NCI-H524 (cell line): ENCODE measurements at places on chromosomes 7 and 10.

- DNase-seq = no peak
Observed at GRCh38 chr7:134029-134428, 58.3 kb upstream of the FAM20C start.

DNA sequence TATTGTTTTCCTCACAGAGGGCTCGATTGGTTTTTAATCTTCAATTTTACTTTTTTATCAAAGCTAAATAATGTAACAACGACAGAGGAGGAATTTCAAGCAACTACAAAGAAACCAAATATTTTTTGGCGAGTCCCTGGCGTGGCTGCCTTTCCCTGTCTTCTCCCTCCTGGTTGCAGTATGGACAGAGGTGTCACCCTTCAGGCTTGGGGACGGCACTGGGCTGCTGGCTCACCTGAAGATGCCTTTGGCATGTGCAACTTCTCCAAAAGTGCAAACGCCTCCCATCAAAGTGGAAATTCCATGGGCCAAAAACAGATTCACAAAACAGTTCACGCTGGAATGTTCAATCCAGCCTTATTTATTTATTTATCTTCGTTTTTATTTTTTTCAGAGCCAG is 51.9 kb downstream of the DOCK1 start:
- no peak for DNase-seq

GRCh38 chr7:64603271-64603670 is 40.4 kb upstream of the ZNF680 start:
- no peak for DNase-seq

- no peak for DNase-seq
Observed at GRCh38 chr10:44478040-44478439, 93.1 kb upstream of the CXCL12 start.

- no peak for DNase-seq
Observed at GRCh38 chr7:85773116-85773728, 586.4 kb upstream of the SEMA3D start.

DNA sequence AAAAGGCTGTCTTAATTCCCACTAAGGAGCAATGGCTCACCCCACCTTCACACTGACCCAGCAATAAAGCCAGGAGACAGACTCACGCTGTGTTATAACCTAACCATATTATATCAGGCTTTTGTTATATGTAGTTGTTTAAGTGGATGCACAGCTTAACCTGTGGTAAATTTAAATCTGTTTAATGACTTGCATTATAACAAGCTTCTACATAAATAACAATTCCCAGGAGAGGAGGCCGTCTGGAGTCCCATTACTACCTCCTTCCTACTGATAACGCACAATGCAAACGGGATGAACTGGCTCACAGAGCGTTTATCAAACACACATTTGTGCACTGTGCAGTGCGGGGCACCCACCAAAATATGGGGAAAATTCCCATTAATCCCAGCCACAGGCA is 102.1 kb upstream of the MGMT start:
- DNase-seq = peak; percentile 4

DNA sequence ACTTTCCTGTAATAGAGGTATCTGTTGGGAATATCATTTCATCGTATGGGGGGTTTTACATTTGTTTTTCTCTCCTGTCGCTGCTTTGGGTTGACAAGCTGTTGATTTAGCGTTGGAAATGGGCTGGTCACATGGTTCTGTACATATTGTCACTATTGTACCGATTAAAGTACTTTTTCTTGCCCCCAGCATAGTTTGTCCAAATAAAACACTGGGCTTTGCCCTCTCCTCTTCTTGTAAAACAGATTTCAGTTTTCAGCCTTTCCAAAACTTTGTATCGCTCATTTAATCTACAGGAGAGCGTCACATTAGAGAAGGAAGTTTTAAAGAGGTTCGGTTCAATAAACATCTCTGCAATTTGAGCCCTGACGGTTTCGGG is 4.0 kb downstream of the BMI1 start:
- DNase-seq = no peak

DNA sequence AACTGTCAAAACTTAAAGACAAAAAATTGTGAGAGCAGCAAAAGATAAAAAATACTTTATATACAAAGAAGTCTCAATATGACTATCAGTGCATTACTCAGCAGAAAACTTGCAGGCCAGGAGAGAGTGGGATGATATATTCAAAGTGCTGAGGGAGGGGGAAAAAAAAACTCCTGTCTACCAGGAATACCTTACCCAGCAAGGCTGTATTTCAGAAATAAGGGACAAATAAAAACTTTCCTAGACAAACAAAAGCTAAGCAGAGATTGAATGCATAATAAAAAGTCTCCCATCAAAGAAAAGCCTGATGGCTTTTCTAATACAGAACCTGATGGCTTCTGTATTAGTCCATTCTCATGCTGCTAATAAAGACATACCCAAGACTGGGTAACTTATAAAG is 31.1 kb downstream of the ADAM12 start:
- no peak for DNase-seq

GRCh38 chr10:127887541-127888415 is 5.0 kb downstream of the CLRN3 start:
- no peak for DNase-seq

DNA sequence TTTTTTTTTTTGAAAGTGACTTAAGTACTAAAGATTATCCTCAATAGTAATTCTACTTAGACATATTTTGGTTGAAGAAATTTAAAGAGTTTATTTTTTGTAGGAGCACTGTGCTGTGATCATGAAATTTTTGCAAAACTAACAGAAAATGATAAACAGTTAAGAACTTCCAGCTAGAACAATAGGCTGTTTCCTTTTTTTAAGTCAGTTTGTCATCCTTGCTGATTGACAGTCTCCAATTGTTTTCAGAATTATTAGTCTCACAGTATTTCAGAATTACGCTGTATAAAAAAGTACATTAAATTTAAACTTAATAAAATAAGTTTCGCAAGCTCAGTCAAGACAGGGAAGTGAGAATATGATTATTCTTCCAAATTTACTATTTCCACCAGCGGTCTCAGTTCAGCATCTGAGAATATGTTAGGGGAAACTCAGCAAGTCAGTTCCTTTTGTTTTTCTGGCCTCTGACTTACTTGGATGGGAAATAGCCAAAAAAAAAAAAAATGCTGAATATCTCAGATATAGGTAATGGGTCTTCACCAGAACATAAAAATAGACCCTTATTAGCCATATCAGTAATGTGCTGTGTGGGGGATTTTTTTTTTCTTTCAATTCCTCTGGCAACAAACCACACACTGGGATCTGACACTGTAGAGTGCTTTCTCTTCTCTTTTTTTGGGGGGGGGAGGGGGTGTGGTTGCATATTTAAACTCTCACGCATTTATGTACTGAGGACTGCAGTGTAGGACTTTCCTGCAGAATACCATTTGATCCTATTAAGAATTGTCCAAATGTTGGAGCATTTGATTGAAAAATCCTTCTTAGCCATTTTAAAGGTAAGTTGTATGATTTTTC is at the start of gene CD36:
Gene CD36, plus strand, starts transcription at position 732 of the 855 bp plus-strand sequence. CDS start 8,099 bp downstream, outside the sequence.
- no peak for DNase-seq

GRCh38 chr10:99768556-99768955 is 13.9 kb upstream of the ABCC2 start:
- no peak for DNase-seq

- DNase-seq = no peak
Observed at GRCh38 chr10:88467835-88468485, 115.2 kb downstream of the RNLS start.

GRCh38 chr7:26245150-26245549 is 43.6 kb downstream of the CBX3 start:
- DNase-seq = no peak

DNA sequence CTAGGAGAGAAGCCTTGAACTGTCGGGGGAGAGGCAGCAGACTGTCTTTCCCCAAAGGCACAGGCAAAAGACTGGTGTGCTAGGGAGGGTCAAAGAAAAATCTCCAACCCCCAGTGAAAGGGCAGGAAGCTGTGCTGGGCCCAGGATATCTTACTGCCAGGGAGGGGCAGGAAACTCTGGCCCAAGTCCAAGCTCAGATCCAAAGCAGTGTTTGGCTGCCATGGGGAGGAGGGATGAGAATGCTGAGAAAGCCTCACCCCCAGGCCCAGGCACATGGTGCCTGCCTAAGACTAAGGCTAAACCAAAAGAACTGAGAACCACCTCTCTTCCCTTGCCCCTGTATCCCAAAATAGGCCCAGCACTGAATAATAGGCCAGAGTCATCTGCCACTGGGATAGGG is 171.2 kb downstream of the PLPP4 start:
- no peak for DNase-seq

- no peak for DNase-seq
Observed at GRCh38 chr10:132571650-132572544, 34.3 kb downstream of the INPP5A start.

- DNase-seq = no peak
Observed at GRCh38 chr10:71283410-71283809, 35.6 kb upstream of the SLC29A3 start.

DNA sequence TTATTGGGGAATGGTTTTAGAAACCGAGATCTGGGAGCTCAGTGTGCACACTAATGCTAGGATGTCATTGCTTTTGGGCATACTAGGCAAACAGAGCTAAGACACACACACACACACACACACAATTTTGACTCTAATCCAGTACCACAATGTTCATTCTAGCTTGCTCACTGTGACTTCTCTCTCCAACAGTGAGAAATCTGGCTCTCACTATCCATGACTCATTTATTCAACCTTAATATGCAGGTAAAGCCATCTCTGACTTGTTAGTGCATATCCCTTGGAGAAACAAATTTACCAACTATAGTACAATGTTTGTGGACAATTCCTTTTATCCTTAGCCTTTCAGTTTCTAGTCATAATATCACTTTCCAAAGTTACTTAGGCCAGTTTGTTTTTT is 5.9 kb upstream of the BMS1 start:
- DNase-seq = no peak

- peak; percentile 79 for DNase-seq
Observed at GRCh38 chr7:87984088-87984487, 50.0 kb downstream of the ADAM22 start.

- DNase-seq = no peak
Observed at GRCh38 chr10:130138479-130138866, 2.3 kb downstream of the GLRX3 start.

DNA sequence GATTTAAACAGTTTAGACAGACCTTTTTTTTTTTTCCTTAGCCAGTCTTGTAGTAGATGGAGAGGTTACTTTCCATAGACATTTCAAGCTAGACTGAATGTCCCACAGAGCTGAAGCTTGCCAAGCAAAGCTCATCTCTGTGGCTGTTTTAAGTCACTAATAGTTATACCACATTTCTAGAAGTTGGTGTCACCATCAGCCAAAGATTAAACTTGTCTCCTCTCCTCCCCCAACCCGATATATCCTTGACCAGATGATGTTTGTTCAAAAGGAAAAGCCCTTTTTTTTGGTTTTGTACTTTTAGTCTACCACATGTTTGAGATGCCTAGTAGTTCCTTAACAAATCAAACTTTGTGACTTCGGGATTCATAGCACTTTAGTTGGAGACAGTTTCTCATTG is 66.1 kb downstream of the ADD3 start:
- no peak for DNase-seq
